ENCODE measurements at places on chromosomes 2 and 18. TPM values are rescaled to one million over a fixed set of nuclear protein-coding genes. Genes with fewer than 3 reads are reported as not detected.
A peak's percentile ranks its signal among the peaks of the same experiment; 100 is the strongest.

RPRM gene
- total RNA-seq: not detected

ZNF396 gene
- 6.6 TPM for total RNA-seq

RUFY4 gene
- total RNA-seq: 5.0 TPM

MROH2A gene
- 0.27 TPM for total RNA-seq

TBR1 gene
- total RNA-seq: not detected

PLCL1 gene
- total RNA-seq: 1.9 TPM

MC5R gene
- total RNA-seq: not detected

GRCh38 chr2:97706708-97707345 is 6.5 kb upstream of the ZAP70 start:
- H3K27me3 ChIP-seq: no peaks in the 10 kb centered on the region
- DNase-seq: no peak
- no peak overlapping the region for H3K27ac ChIP-seq
- no peaks in the 10 kb centered on the region for H3K36me3 ChIP-seq
- H3K4me3 ChIP-seq: no peak overlapping the region

DNA sequence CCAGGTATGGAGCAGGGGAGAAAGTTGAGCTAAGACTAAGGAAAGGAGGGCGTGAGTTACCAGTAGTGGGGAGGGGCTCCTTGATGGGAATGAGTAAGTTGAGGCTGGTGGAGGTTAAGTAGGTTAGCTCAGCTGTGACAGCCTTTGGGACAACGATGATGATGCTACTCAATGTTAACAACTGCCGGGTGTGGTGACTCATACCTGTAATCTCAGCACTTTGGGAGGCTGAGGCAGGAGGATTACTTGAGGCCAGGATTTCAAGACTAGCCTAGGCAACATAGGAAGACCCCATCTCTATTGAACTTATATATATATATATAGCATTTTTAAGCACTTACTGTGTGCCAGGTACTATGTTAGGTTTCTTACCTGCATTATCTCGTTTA is 48.4 kb downstream of the HK2 start:
- no peak for DNase-seq
- no peak overlapping the region for H3K27ac ChIP-seq
- no peaks in the 10 kb centered on the region for H3K27me3 ChIP-seq
- H3K4me3 ChIP-seq: no peak overlapping the region
- no peaks in the 10 kb centered on the region for H3K4me1 ChIP-seq

DNA sequence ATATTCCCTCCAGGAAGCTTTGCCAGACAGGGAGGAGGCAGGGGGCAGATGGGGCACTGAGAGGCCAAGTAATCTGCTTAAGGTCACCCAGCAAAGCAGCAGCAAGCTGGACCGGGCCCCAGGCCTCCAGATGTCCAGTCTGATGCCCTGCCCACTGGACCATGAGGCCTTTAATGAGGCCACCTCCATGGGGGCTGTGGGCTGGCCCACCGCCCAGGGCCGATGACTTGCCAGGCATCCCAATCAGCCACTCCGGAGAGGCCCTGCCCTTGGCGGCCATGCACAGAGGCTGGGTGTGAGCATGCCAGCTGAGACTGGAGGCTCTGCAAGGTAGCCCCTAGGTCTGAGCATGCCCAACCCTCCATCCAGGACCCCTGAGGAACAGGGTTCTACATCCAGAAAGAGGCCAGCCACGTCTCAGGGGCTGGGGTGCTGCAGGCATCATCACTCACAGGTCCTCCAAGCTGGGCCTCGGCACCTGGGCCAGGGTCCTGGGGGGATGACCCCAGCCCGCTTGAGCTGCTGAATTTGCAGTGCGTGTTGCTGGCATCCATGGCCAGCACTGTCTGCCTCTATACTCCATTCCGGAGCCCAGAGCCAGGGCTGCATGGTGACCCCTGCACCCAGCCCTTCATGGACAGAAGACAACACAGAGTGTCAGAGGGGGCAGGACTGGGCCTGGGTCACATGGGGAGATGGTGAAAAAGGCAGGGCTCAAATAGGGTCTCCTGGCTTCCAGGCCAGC is 164.2 kb downstream of the INHBB start:
- DNase-seq: no peak
- H3K36me3 ChIP-seq: no peaks in the 10 kb centered on the region
- no peak overlapping the region for H3K27ac ChIP-seq

DNA sequence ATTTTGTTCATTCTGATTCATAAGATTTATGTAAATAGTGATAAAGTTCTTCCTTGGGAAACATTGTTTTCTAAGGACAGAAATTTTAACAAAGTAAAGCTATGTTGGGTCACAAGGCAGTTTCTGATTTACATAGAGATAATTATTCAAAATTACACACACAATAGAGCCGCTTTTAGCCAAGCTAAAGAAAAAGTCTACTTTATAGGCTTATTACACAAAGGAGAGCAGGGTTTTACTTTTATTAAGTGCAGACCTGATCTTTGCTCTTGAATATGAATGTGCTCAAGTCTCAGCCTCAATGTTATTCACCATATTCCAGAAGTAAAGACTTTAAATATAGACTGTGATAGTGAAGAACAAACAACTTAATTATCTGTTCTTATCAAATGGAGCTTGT is 787.8 kb upstream of the LINC00305 start:
- H3K36me3 ChIP-seq: no peaks in the 10 kb centered on the region
- no peak overlapping the region for H3K4me3 ChIP-seq
- H3K27me3 ChIP-seq: no peaks in the 10 kb centered on the region
- no peak overlapping the region for H3K27ac ChIP-seq
- DNase-seq: no peak
- no peaks in the 10 kb centered on the region for H3K4me1 ChIP-seq

DNA sequence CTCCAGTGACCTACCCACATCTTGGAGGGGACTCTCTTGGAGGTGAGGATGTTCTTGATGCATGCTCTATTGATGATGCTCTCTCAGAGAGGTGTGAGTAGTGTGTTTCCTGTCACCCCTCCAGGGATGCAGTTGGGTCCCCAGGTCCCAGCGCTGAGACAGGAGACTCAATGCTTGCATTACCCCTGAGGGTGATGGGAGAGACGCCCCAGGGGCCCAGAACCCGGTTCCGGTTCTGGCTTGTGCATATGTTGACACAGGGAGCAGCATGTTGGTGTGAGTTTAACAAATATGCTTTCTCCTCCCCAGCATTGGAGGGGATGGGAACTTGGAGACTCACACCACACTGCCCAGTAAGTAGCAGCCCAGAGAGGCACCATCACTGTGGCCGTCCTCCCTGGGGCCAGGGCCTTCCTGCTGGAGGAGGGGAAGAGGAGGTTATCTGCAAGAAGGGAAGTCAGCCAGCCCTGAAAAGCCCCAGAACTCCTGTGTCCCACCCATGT is 124.5 kb downstream of the PLB1 start:
- peak overlapping the region; percentile 91 for H3K27ac ChIP-seq
- H3K27me3 ChIP-seq: no peaks in the 10 kb centered on the region
- no peak for DNase-seq
- H3K36me3 ChIP-seq: no peaks in the 10 kb centered on the region

GRCh38 chr2:222248256-222248655 is 50.5 kb downstream of the PAX3 start:
- no peak overlapping the region for H3K27ac ChIP-seq
- no peaks in the 10 kb centered on the region for H3K36me3 ChIP-seq
- no peaks in the 10 kb centered on the region for H3K27me3 ChIP-seq
- H3K4me1 ChIP-seq: no peaks in the 10 kb centered on the region
- DNase-seq: no peak

- H3K4me3 ChIP-seq: no peak overlapping the region
- H3K4me1 ChIP-seq: peaks cover 5% of the 10 kb centered on the region
- H3K27me3 ChIP-seq: no peaks in the 10 kb centered on the region
- peak overlapping the region; percentile 50 for H3K27ac ChIP-seq
Measured at GRCh38 chr2:85705680-85706039, 11.5 kb downstream of the GNLY start.

- no peaks in the 10 kb centered on the region for H3K4me1 ChIP-seq
- H3K36me3 ChIP-seq: no peaks in the 10 kb centered on the region
- no peaks in the 10 kb centered on the region for H3K27me3 ChIP-seq
- H3K27ac ChIP-seq: peak overlapping the region; percentile 98
- peak; percentile 52 for DNase-seq
Measured at GRCh38 chr2:47784352-47784851, 1.5 kb downstream of the MSH6 start.

- H3K27me3 ChIP-seq: no peaks in the 10 kb centered on the region
- no peaks in the 10 kb centered on the region for H3K4me1 ChIP-seq
- H3K27ac ChIP-seq: peak overlapping the region; percentile 33
- DNase-seq: no peak
- no peaks in the 10 kb centered on the region for H3K36me3 ChIP-seq
- no peak overlapping the region for H3K4me3 ChIP-seq
Measured at GRCh38 chr2:53820048-53820447, 33.2 kb downstream of the ERLEC1 start.

- no peak overlapping the region for H3K4me3 ChIP-seq
- H3K27me3 ChIP-seq: no peaks in the 10 kb centered on the region
- peaks cover 53% of the 10 kb centered on the region for H3K36me3 ChIP-seq
Measured at GRCh38 chr2:199933466-199933865, 21.8 kb downstream of the TYW5 start.

DNA sequence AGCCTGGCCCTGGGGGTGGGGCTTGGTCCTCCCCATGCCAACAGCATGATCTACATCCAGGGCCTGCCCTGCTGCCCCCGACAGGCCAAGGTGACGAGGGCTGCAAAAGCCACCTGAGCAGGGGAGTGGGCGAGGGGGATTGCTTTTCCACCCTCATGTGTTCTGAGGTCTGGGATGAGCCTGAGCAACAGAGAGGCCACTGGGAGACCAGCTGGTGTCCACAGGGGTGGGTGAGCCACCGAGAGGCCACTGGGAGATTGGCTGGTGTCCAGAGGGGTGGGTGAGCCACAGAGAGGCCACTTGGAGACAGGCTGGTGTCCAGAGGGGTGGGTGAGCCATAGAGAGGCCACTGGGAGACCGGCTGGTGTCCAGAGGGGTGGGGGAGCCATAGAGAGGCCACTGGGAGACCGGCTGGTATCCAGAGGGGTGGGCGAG is 147.4 kb upstream of the GPC1 start:
- no peaks in the 10 kb centered on the region for H3K4me1 ChIP-seq
- no peaks in the 10 kb centered on the region for H3K27me3 ChIP-seq
- H3K27ac ChIP-seq: no peak overlapping the region
- no peak overlapping the region for H3K4me3 ChIP-seq
- DNase-seq: no peak

- DNase-seq: no peak
- no peaks in the 10 kb centered on the region for H3K27me3 ChIP-seq
- H3K4me1 ChIP-seq: no peaks in the 10 kb centered on the region
- H3K36me3 ChIP-seq: no peaks in the 10 kb centered on the region
Measured at GRCh38 chr2:189629531-189630453, 31.5 kb upstream of the ASNSD1 start.

- H3K27me3 ChIP-seq: no peaks in the 10 kb centered on the region
- no peak for DNase-seq
- peak overlapping the region; percentile 52 for H3K27ac ChIP-seq
- H3K4me3 ChIP-seq: peak overlapping the region; percentile 35
Measured at GRCh38 chr2:234025466-234025865, 25.0 kb upstream of the SPP2 start.

Measured in Peyer's patch (tissue), 4 donors.